Endothelial cell of umbilical vein (primary cell): ENCODE measurements at places on chromosomes 5 and 9. TPM values are rescaled to one million over a fixed set of nuclear protein-coding genes. Genes with fewer than 3 reads are reported as not detected.

Gene NMUR2
- total RNA-seq: not detected in 2 replicates

Gene FBXO38
- 52.9 and 65.6 TPM in 2 replicates for total RNA-seq

Gene LHX2
- total RNA-seq: not detected in 2 replicates

Gene INSL6
- not detected in 2 replicates for total RNA-seq

Gene FIBCD1
- not detected in 2 replicates for total RNA-seq

- peaks cover 33% of the 10 kb centered on the region for H3K36me3 ChIP-seq
- H3K4me3 ChIP-seq: no peak overlapping the region
- no peaks in the 10 kb centered on the region for H3K27me3 ChIP-seq
- H3K4me1 ChIP-seq: no peaks in the 10 kb centered on the region
- peak overlapping the region; percentile 41 for H3K27ac ChIP-seq
- no peak for DNase-seq
Observed at GRCh38 chr5:133977858-133978257, 9.4 kb upstream of the C5orf15 start.

DNA sequence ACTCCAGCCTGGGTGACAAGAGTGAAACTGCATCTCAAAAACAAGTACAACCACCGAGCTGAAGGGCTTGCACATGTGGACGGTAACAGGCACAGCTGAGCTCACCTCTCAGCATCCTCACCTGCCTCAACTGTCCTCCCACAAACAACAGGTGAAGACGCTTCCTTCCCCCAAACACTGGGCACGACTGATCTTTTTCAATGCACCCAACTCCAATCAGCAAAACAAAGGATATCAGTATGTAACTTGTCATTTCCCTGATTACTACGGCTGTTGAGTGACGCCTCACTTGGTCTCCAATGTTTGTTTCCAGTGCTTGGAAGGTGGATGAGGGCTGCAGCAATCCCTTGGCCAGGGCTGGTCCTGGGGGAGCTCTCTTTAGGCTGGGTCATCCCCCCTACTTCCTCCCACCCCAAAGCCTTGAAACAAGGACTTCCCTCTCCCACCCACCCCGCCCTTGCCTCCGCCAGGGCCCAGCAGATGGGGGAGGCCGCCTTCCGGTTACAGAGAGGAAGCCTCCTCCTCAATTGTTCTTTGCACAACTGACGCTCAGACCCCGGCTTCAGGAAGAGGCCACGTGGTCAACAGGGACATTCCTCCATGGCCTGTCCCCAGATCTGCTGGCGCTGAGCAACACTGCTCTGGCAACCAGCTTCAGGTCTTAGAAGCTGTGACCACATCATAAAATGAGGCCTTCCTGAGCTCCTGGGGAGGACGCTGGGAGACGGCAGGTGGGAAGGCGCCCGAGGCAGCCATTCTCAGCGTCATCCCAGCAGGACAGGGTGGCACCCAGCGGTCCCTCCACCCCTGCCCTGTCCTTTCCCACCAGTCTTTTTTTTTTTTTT lies 5.9 kb downstream of the FAM78A start:
- peak; percentile 73 for DNase-seq
- H3K36me3 ChIP-seq: peaks cover 12% of the 10 kb centered on the region
- H3K4me3 ChIP-seq: no peak overlapping the region

- no peak for DNase-seq
- H3K4me1 ChIP-seq: no peaks in the 10 kb centered on the region
- H3K36me3 ChIP-seq: peaks cover 64% of the 10 kb centered on the region
- no peak overlapping the region for H3K4me3 ChIP-seq
- H3K27me3 ChIP-seq: no peaks in the 10 kb centered on the region
Observed at GRCh38 chr9:92266486-92266885, 27.0 kb downstream of the IARS1 start.

GRCh38 chr5:97839341-97840086 lies 656.5 kb upstream of the RIOK2 start:
- peak; percentile 83 for DNase-seq
- H3K27me3 ChIP-seq: no peaks in the 10 kb centered on the region
- peak overlapping the region; percentile 92 for H3K27ac ChIP-seq
- H3K36me3 ChIP-seq: no peaks in the 10 kb centered on the region
- peaks cover 46% of the 10 kb centered on the region for H3K4me1 ChIP-seq
- H3K4me3 ChIP-seq: no peak overlapping the region

DNA sequence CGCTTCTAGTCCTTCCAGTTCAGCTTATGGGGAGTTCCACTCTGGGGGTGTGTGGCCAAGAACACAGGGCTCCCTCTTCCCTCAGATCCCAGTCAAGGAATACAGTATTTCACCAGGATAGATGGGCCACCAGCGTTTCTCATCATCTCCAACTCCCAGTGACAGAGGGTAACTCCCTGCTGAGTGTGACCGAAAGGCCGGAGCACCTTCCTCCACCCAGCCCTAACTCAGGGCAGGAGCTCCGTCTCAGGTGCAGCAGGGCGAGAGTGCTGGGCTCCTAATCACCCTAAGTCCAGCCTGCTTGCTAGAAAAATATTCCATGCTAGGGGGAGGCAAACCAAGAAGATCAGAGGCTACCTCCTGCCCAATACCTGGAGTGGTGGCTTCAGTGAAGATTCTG lies 102.6 kb downstream of the ADAMTS2 start:
- H3K36me3 ChIP-seq: no peaks in the 10 kb centered on the region
- no peak for DNase-seq
- no peak overlapping the region for H3K27ac ChIP-seq
- no peaks in the 10 kb centered on the region for H3K27me3 ChIP-seq
- H3K4me1 ChIP-seq: no peaks in the 10 kb centered on the region

DNA sequence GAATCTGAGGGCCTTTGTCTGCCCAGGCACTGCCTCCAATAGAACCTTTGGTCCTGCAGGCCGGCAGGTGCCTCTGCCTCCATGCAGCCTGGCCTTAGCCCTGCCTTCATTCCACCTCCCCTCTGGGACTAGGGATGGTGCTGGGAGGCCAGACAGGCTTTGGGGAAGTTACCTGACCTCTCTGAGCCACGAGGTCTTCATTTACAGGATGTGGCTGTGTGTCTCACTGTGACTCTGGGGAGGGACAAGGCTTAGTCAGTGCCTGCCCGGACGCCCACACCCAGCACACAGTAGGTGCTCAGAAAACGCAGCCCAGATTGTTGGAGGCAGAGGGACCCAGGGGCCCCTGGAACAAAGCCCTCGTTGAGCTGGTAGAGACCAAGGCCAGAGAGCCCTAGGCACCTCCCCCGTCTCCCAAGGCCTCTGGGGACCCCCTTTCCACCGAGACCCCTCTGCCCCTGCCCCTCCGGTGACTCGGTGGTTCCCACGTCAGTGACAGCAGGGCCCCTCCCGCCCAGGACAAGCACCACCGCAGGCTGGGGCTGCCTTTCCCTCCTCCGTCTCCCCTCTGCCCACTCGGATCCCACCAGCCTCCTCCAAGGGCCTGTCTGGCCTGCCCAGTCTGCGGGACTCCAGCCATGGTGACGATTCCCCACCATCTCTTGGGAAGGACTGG lies 46.9 kb upstream of the EGFL7 start:
- H3K36me3 ChIP-seq: no peaks in the 10 kb centered on the region
- H3K27me3 ChIP-seq: no peaks in the 10 kb centered on the region
- no peak overlapping the region for H3K27ac ChIP-seq
- H3K4me3 ChIP-seq: no peak overlapping the region
